Muscle of arm (tissue), 14 donors: ENCODE measurements at places on chromosomes 1 and 21.

- peak; percentile 5 for DNase-seq
Observed at GRCh38 chr21:32728848-32729247, 1.0 kb upstream of the SYNJ1 start.

DNA sequence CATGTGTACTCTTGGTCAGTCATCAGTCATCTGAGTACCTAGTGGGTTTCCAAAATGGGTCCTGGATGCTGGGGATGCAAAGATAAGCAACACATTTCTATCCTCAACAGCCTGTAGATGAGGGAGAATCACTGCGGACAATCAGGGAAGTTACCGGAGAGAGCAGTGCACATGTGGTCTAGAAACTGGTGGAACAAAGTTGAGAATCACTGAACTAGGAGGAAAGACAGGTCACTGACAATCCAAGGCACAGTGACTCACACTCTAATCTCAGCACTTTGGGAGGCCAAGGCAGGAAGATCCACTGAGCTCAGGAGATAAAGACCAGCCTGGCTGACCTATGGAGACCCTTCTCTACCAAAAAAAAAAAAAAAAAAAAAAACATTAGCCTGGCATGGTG, 31.4 kb upstream of the LGALS8 start:
- DNase-seq = no peak

- DNase-seq = no peak
Observed at GRCh38 chr1:7252411-7253117, 467.3 kb downstream of the CAMTA1 start.

GRCh38 chr1:55035904-55036303, 3.4 kb upstream of the PCSK9 start:
- no peak for DNase-seq

GRCh38 chr1:181255270-181255929, 166.9 kb downstream of the IER5 start:
- DNase-seq = no peak

DNA sequence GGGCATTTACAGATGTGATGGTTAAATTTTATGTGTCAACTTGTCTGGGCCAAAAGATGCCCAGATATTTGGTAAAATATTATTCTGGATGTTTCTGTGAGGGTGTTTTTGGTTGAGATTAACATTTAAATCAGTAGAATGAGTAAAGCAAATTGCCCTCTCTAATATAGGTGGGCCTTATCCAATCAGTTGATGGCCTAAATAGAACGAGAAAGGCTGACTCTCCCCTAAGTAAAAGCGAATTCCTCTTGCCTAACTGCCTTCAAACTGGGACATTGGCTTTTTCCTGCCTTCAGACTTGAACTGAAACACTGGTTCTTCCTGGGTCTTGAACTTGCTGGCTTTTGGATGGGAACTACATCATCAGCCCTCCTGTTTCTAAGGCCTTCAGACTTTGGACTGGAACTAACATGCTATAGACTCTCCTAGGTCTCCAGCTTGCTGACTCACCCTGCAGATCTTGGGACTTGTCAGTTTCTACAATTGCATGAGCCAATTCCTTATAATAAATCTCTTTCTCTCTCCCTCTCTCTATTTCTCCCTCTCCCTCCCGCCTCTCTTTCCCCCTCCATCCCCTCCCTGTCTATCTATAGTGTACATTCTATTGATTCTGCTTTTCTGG, 10.2 kb upstream of the NAV1 start:
- no peak for DNase-seq

GRCh38 chr1:156894001-156894400, 483 bp downstream of the PEAR1 start:
- DNase-seq = no peak

DNA sequence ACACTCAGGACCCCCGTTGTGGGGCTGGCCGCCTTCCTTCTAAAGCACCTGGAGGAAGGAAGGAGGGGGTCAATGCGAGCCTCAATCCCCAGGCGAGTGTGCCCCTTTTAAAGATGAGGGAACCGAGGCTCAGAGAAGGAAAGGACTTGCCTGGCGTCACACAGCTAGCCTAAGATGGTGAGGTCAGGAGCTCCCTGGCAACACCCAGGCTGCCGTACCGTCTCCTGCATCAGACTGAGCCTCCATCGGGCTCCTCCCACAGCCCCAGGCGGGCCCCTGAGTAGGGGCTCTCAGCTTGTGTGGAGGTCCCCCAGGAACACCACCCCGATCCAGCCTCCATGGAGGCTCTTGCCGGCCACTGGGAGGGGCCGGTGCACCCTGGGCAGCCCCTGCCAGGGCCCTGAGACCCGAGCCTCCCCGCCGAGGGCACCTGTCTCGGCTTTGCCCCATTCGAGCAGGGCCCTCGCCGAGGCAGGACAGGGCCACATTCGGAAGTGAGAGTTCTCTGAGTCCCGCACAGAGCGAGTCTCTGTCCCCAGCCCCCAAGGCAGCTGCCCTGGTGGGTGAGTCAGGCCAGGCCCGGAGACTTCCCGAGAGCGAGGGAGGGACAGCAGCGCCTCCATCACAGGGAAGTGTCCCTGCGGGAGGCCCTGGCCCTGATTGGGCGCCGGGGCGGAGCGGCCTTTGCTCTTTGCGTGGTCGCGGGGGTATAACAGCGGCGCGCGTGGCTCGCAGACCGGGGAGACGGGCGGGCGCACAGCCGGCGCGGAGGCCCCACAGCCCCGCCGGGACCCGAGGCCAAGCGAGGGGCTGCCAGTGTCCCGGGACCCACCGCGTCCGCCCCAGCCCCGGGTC, at the start of gene AIRE:
Gene AIRE, plus strand, starts transcription at position 739 of the 855 bp plus-strand sequence. CDS start 131 bp downstream, outside the sequence.
- DNase-seq = no peak

DNA sequence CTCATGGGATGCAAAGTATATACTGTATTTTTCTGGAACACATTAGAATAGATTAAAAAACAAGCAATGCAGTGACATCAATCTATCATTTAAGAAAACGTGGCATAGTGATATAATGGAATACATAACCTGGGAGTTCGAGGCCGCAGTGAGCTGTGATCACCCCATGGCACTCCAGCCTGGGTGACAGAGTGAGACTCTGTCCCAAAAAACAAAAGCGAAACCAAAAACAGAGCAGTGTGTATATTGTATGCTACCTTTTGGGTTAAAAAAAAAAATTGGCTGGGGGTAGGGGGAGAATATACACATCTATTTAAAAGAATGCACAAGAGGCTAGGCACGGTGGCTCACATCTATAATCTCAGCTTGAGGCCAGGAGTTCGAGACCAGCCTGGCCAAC, 13.5 kb downstream of the SLC2A1 start:
- DNase-seq = no peak

- DNase-seq = no peak
Observed at GRCh38 chr1:23362218-23362713, 7.4 kb downstream of the ZNF436 start.

DNA sequence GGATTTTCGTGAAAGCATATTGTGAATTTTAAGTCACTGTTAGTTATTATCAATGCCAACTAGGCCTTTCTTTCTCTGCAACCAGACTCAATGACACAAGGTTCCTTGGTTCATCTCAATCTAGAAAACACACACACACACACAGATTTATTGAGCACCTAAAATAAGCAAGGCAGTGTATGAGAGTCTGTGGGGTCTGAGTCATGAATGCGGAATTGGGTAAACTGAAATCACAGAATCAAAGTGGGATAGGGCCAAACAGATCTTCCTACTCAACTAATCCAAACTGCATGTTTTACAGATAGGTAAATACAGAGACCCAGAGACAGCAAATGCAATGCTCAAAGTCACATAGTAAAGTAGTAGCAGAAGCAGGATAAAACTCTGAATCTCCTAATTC, 48.5 kb upstream of the NRDC start:
- DNase-seq = no peak

DNA sequence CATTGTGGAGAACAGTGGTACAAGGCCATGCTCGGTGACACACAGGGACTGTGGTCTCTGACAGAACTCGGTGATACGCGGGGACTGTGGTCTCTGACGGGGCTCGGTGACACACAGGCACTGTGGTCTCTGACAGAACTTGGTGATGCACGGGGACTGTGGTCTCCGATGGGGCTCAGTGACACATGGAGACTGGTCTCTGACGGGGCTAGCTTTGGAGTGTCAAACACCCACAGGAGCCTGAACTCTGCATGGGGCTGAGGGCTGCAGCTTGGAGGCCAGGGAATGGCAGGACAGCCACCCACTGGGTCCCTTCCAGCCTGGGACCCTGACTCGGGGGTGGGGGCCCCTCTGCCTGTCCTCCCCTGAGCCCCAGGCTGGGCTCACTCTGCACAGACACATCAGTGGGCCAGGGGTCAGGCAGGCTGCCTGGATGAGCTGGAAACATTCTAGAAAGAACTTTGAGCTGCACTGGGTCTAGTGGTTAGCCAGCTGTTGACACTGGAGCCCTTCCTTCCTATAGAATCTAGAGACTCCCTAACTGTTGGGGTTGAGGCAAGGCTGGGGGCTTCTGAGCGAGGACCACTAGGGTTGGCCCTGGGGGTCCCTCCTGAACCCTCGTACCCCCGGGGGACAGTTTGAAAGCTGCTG, 49.8 kb downstream of the DISP3 start:
- no peak for DNase-seq

- no peak for DNase-seq
Observed at GRCh38 chr1:20114021-20114648, 5.2 kb downstream of the PLA2G2D start.

DNA sequence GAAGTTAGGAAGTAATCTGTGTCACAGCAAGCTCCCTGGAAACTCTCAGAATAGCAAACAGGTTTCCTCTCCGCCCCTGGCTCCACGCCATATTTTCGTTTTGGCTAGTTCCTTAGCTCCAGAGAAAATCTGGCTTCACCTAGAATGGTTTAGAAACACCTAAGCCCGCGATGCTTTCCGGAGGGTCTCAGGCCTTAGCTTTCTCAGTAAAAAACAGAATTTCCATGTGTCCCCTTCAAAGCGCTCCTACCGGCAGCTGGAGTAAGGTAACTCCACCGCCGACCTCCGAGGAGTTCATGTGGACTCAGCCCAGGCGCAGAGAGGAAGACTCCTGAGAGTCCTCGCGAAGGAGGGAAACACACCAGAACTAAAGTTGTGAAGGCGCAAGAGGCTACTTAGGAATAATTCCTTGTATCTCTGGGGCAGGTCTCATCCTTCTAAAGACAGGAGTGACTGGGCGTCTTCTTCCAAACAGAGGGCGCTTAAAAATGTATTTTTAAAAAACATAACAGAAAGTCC, 406 bp downstream of the KIAA0040 start:
- DNase-seq = peak; percentile 67

DNA sequence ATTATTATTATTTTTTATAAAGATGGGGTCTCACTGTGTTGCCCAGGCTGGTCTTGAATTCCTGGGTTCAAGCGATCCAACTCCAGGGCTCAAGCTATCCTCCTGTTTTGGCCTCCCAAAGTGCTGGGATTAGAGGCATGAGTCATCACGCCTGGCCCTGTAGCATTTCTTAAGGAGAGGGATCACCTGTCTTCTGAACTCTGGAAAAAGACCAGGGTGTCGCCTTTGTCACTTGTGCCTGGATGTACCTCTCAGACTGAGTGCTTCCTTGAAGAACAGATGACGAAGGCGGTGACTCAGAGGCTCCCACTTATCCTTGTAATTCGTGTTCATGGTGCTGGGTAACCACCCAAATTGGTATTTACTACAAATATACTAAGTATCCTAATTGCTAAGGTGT, 2.4 kb upstream of the CGN start:
- no peak for DNase-seq

GRCh38 chr1:229368347-229368746, 25.5 kb upstream of the CCSAP start:
- DNase-seq = no peak

DNA sequence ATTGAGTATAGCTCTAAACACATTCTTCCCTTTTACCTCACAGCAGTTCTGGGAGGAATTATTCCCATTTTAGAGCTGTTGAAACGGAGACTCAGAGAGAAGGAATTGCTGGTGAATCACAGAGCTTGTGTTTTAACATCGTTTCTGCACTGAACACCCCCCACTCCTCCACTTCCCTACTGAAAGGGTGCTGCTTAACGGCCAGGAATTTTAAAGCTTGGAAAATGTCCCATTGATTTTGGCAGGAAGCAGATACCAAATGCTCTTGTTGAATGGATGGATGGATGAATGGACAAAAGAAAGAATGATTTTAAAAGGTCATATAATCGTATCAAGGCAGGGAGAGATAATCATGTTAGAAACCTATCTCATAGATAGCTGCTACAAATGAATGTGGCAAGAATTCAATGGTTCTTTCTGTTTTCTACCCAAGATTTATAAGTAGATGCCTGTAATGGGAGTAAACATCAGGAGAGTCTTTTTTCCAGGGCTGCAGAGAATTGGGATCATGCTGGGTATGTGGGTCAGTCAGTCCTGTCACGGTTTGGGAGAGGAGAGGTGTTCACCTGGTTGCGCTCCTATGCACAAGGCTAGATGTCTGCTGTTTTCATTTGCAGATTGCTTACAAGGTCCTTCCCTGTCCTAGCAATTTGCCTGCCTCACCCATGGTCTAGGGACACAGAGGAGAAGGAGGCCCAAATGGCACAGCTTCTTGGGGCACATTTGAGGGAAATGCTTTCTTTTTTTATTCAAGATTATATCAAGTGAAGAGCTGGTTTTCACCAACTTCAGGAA, 19.0 kb downstream of the FAM163A start:
- DNase-seq = no peak

DNA sequence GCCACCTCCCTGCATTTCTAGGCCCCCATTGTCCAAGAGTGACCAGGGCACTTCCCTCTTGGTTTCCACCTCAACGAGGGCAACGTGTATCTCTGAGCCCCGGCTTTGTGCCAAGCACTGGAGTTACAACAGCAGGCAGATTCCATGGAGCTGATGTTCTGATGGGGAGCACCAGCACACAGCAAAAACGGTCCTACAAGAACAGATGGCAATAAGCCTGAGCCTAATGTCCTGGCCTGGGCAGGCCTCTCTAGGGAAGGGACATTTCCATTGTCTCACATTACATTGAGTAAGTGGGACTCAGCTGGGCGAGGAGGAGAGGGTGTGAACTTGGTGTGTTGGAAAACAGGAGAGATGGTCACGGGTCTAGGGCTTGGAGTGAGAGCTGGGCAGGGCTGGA, 27.2 kb upstream of the NPPB start:
- DNase-seq = no peak

- DNase-seq = no peak
Observed at GRCh38 chr21:34819357-34819999, 150.7 kb downstream of the CLIC6 start.
